ENCODE measurements at places on chromosomes 4 and X.

DNA sequence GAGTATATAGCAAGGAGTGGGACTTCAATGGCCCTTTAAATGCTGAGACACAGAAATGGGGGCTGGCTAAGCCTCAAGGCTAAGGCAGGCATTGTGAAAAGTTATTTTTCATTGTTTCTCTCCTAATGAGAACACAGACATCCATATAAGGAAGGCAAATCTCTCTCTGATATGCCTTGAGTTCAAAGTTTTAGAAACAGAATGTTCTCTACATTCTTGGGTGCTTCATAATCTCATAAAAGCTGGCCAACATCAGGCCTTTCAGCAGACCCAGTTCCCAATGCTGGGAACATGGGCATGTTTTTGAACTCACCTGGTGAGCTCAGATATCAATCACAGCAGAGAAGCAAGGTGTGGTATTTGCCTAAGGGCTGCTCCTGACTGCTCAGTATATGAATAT, 19.4 kb upstream of the RAB40A start:
- DNase-seq = no peak

GRCh38 chrX:115560978-115561604, at the start of gene PLS3:
TSS of gene PLS3 (plus strand) at chrX:115561174. CDS start at chrX:115610251, 49,077 bp downstream.
- peak; percentile 93 for DNase-seq

GRCh38 chr4:178448372-178449035, 1006.3 kb upstream of the AGA start:
- no peak for DNase-seq

GRCh38 chr4:126939401-126939800, 693.4 kb upstream of the INTU start:
- no peak for DNase-seq

GRCh38 chr4:186104114-186104889, at the start of gene FAM149A:
TSS of gene FAM149A (plus strand) at chr4:186104704.
- peak; percentile 57 for DNase-seq

DNA sequence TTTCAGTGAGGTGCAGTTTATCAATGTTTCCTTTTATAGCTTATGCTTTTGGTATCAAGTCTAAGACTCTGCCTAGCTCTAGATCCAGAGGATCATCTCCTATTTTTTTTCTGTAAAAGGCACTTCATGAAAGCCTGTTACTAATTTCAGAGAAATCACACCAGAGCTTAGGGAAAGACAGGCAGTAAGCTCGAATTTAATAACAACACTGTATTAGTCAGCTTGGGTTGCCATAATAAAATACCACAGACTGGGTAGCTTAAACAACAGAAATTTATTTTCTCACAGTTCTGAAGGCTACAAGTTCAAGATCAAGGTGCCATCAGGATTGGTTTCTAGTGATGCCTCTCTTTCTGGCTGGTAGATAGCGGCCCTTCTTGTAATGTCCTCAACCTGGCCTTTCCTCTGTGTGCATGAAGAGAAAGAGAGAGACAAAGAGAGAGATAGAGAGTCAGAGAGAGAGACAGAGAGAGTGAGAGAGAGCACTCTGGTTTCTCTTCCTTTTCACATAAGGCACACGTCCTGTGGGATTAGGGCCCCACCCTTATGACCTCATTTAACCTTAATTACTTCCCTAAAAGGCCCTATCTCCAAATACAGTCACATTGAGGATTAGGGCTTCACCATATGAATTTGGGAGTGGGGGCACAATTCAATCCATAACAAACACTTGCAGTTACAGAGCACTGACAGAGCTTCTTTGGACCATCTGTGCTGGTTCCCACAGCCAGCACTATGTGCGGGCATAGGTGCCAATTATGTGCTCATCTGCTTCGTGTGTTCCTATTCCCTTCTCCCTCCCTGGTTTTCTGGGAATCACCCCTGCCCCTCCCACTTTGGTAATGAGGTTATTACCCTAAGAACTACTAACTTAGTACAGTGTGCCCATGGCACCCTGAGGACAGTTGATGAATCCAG, 114.8 kb upstream of the MED14 start:
- no peak for DNase-seq

DNA sequence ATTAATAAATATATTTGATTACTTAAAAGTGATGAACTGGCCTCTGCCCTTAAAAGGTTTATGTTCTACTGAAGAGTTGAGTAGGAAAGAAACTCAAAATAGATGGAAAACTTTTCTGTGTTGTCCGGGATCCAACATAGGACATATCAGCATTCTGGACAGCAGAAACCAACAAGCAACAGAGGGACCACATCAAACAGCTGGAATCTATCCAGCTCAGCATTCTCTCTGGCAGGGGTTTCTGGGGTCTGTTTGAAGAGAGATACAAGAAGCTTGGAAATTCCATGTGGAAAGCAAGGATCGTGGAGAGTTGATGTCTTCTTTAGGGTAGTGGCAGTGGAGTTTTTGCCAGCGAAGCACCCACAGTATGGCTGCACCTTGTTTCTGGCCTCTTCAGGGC, 43.6 kb downstream of the ZCCHC12 start:
- DNase-seq = no peak

GRCh38 chrX:100674705-100675104, 30.7 kb downstream of the SRPX2 start:
- no peak for DNase-seq

DNA sequence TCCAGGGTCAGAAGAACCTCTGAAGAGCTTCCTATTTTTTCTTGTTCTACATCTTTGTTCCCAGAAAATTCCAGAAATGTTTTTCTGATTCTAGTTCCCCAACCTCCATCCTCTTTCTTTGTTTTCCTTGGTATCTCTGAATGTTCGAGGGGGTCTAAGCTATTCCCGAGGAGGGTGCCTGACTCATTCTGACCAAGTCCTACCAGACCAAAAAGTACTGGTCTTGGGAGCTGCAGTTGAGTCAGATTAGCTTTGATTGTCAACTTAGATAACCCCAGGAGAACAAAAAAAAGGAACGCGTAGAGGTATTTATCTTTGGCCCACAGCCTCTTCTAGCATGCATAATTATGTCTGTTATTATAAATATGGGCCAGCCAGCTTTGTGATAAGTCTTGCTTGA, 12.1 kb upstream of the TENM3 start:
- DNase-seq = no peak

DNA sequence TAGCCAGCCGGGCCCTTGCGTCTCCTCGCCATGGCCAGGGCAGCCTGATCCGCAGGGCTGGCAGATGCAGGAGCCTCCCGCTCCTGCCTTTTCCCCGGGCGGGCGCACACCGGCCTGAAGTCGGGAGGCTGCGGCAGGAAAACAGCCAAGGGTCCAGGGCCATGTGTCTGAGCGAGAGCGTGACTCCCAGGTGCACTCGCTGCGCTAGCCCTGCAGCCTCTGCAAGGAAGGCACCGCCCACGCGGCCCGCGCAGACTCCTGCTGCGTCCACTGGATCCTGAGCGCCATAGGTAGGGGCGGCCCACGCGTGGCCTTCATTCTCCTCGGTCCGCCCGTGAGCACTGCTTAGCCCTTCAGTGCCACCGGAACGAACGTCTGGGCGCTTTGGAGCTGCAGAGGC, 379.9 kb downstream of the TRAM1L1 start:
- no peak for DNase-seq

GRCh38 chr4:15270201-15270600, 157.6 kb upstream of the C1QTNF7 start:
- DNase-seq = no peak

- DNase-seq = peak; percentile 16
Measured at GRCh38 chr4:175622887-175623286, 189.2 kb downstream of the GPM6A start.

DNA sequence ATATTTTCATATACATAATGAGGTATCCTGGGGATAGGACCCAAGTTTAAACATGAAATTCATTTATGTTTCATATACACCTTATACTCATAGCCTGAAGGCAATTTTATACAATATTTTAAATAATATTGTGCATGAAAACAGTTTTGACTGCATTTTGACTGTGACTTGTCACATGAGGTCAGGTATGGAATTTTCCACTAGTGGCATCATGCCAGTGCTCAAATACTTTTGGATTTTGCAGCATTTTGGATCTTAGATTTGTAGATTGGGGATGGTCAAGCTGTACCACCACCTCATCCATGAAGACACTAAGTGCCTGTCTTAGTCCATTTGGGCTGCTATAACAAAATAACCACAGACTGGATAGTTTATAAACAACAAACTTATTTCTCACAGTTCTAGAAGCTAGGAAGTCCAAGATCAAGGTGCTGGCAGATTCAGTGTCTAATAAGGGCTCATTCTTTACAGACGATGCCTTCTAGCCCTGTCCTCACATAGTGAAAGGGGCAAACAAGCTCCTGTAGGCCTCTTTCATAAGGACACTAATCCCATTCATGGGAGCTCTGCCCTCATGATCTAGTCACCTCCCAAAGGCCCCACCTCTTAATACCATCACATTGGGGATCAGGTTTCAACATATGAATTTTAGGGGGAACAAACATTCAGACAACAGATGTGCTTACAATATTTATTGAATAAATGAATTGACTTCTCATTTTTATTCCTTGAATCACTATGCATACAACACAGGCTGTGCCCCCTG, 9.4 kb downstream of the NUDT6 start:
- DNase-seq = no peak

- DNase-seq = no peak
Measured at GRCh38 chrX:134684956-134685355, 26.7 kb upstream of the PLAC1 start.

GRCh38 chr4:3829956-3830773, 64.0 kb downstream of the ADRA2C start:
- peak; percentile 91 for DNase-seq

- peak; percentile 44 for DNase-seq
Measured at GRCh38 chr4:54093324-54094240, 6.4 kb upstream of the GSX2 start.

- peak; percentile 80 for DNase-seq
Measured at GRCh38 chr4:155353923-155354540, 22.7 kb downstream of the MAP9 start.

GRCh38 chr4:17358241-17358640, 153.6 kb downstream of the QDPR start:
- DNase-seq = no peak

DNA sequence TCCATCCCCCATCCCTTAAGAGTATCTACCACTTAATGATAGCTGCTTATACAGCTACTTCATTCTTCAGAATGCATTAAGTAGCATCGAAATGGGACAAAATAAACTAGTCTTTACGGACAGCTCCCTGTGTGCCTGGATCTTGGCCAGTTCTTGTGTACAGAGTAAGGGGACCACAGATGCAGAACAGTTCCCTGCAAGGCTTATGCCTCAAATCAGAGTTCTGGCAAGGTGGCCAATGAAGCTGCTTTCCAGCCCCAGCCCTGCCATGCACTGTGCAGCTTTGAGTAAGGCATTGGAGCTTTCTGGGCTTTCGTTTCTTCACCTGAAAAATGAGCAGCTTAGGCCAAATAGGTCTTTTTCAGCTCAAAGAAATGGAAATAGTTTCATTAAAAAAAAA, 14.2 kb downstream of the CLNK start:
- no peak for DNase-seq

DNA sequence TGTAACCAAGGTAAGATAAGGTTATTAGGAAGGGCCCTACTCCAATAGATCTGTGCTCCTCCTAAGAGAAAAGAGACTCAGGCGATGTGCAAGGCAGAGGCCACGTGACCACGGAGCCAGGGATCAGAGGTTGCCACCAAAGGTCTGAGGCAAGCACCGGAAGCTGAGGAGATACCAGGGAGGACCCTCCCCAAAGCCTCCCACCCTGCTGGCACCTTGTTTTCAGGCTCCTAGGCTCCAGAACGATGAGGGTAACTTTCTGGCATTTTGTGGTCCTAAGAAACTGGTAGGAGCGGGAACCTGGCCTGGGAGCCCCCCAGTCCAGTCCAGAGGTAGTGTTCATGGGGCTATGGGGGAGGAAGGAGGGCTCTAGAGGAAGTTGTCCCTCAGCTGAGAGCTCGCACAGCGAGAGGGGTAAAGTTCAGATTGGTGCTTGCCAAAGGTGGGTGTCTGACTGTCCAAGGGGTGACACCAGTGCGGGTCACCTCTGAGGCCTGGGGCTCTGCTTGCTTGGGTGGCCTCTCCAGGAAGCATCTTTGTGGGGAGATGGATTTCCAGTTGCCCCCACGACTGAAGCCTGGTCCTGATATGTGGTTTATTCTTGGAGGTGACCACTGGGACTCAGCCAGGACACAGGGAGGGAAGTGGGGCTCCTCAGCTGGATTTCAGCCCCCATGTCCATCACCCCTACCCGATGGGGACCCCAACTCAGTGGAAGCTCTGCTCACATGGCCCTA, 7.5 kb upstream of the LETM1 start:
- DNase-seq = no peak

GRCh38 chr4:56764775-56765174, 56.7 kb downstream of the SPINK2 start:
- DNase-seq = no peak

DNA sequence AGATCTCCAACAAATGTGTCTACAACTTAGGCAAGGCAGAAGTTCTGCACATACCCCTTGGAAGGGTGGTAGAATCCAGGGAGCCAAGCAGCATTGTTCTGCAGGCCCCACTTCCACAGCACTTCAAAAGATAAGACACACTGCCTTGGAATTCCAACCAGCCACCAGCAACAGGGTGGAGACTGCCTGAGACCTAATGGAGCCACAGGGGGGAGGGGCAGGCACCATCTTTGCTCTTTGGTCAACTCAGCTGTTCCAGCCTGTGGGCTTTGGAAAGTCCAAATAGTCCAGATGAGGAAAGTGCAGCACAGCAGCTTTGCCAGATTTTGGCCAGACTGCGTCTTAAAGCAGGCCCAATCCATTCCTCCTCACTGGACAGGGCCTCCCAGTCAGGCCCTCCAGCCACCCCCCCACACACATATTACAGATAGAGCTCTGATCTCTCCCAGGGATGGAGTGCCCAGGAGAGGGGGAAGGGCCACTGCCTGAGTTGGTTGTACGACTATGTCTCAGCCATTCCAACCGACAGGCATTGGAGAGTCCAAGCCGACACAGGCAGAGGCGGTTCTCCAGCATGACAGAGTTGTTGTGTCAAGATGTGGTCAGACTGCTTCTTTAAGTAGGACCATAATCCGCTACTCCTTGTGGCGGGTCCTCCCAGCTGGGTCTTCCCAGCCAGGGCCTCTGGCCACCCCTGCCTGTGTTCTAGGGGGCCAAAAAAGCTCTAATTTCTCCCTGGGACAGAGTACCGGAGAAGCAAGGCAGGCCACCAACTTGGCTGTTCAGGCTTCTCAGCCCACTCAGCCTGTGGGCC, 42.5 kb upstream of the ANTXR2 start:
- DNase-seq = no peak

DNA sequence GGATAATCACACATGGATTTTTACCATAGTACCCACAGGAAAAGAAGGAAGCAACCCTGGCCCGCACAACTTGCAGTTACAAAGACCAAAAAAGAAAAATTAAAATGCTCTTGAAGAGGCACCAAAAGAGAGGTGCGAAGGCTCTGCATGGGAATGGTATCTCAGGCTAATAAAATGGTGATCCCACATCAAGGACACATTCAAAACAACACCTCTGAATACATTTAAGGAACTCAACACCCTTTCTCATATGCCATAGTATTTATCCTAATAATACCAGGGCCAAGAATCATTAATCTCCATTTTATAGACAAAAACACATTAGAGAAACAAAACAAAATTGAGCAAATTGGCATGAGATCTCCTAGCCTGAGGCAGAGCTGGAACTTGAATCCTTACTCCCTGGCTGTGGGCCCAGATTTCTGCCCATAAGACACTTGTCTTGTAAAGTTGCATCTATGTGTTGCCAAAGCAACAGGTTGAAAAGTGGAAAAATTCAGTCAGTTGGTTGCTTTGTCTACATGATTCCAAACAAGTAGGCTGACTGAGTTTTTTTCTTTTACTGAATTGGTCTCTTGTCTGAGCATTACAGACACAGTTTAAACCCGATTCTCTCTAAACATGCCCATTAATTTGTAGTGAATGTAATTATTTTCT, 33.5 kb downstream of the GUCY2F start:
- no peak for DNase-seq

- no peak for DNase-seq
Measured at GRCh38 chr4:159152181-159152580, 49.3 kb downstream of the RAPGEF2 start.

GRCh38 chrX:55486736-55487135, 2.9 kb downstream of the USP51 start:
- DNase-seq = no peak

Data from neural progenitor cell (in vitro differentiated cells).